Bone marrow (tissue), 2 donors: ENCODE measurements at places on chromosomes 2 and 18.

DNA sequence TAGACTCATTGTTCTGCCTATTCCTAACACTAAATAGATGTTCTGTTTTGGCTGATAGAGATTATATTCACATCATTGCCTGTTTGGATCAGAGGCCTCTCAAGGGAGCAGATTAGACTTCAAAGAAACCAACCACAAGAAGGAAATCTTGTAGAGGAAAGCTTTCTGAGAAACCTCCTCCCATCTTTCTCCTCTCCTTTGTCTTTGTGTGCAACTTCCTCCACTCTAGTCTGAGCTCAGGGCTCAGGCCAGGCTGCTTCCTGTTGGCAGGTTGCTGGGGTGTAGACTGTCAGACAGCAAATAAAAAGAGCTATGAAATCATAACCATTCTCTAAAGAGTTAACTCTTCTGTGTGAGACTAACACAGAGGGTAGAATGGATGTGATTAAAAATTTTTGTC lies 113.0 kb downstream of the TGFA start:
- no peak for DNase-seq

DNA sequence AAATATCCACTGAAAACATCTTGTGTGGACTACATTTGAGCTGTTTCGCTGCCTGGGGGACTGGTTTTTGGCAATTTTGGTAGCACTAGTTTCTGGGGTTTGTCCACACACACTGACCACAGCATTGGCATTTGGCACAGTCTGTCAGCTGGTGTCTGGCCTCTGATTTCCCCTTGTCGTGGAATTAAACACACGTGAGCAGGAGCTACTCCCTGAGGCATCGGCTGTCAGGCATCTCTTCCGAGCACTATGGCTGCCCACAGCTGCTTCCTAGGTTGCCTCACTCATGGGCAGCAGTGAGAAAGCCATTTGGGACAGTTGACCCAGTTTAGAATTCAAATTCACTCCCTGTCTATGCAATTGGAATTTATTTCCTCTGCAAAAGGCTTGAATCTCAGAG lies 46.8 kb upstream of the FZD5 start:
- DNase-seq: no peak

DNA sequence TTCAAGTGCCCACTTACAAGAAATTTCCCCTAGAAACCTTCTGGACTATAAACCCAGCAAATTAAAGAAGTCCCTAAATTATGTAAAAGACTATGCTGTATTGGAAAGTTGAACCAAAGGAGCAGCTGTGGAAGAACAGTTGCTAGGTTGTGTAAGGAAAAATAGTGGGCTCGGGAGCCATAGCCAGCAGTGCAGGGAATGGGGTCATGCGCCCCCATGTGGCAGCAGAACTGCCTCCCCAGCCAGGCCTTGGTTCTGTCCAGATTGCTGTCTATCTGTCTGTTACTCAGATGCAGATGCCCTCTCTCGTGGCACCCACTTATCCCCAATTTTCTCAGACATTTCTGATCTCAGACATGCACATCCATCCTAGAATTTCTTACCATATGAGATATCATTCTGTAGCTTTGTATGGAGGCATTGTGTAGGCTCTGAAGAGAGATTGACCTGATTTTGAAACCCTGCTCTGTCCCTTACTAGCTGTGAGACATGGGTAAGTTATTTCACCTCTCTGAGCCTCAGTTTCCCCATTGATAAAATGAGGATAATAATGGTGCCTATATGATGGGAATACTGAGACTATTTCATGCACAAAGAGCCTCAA lies 258.3 kb downstream of the SS18 start:
- DNase-seq: no peak

- DNase-seq: no peak
Measured at GRCh38 chr2:44271296-44271695, 4.0 kb upstream of the SLC3A1 start.

- DNase-seq: no peak
Measured at GRCh38 chr2:216029416-216030129, 16.2 kb upstream of the MREG start.

DNA sequence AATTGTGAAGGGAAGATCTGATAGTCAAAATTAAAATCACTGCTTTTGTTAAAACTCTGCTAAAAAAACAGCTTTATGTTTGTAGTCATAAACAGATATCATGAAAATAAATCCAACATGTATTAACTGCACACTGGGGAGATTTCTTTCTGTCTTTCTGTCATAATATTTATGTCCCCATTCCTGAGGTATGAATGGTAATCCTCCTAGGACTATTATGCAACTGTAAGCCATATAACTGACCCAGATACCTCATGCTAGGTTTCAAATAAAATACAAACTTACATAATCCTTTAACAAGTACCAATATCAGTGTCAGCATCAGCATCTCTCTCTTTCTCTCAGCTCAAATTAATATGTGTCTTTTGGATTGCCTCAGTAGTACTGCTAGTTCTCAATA lies 18.2 kb downstream of the IFIH1 start:
- DNase-seq: no peak

GRCh38 chr2:176582176-176582575 lies 312.9 kb downstream of the MTX2 start:
- no peak for DNase-seq

DNA sequence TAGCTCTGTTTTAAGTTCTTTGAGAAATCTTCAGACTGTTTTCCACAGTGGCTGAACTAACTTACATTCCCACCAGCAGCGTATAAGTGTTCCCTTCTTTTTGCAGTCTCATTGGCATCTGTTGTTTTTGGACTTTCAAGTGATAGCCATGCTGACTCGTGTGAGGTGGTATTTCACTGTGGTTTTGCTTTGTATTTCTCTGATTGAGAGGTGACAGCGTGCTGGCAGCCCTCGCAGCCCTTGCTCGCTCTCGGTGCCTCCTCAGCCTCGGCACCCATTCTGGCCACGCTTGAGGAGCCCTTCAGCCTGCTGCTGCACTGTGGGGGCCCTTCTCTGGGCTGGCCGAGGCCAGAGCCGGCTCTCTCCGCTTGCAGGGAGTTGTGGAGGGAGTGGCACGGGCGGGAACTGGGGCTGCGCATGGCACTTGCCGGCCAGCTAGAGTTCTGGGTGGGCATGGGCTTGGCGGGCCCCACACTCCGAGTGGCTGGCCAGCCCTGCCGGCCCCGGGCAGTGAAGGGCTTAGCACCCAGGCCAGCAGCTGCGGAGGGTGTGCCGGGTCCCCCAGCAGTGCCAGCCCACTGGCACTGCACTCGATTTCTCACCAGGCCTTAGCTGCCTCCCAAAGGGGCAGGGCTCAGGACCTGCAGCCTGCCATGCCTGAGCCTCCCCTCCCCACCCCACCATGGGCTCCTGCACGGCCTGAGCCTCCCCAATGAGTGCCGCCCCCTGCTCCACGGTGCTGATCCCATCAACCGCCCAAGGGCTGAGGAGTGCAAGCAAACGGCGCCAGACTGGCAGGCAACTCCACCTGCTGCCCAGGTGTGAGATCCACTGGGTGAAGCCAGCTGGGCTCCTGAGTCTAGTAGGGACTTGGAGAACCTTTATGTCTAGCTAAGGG lies 151.8 kb downstream of the IRS1 start:
- no peak for DNase-seq

DNA sequence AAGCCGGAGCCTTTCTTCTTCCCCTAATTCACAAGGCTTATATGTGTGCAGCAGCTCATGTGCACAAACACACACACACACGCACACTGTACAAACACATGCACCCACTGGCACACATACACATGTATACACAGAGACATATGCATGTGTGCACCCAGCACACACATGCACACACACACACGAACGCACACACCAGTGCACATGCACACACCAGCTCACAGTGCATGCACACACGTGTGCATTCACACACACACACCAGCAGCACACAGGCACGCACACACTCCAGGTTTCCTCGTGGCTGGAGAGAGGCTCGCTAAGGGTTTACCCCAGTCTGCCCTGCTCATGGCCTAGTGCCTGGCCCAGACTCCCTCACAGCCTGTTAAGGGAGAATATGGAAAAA lies 234.0 kb downstream of the EIPR1 start:
- no peak for DNase-seq

DNA sequence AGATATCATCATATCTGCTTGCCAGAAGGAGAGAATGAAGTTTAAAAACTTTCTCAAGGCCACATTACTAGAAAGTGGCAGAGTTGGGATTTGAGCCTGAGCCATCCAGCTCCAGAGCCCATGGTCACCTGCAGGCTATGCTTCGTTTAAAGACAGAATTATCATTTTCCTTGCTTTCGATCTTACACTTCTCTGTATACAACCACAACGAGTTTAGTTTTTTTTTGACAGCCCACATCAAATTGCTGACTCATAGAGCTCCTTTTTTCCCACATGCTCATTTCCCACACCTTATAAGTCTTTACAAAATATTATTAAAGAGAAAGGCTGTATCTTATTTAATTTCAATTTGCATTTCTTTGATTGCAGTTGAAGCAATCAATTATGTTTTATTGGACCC lies 6.5 kb downstream of the PLEK start:
- DNase-seq: no peak

DNA sequence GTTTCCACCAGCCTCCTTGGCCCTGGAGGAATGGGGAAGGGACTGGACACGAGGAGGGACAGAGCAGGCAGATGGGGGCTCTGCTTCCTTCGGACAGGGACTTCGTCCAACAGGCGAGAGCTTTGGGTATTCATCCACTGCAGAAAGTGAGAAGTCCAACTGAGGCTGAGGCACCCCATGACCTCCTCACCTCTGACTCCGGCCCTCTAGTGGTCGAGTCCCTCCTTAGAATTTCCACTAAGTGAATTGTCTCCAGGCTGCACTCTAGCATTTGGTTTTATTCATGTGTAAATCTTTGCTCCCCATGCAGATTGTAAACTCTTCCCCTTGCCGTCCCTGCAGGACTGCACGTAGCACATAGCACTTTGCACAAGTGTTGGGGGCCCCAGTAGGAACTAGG lies 75.6 kb downstream of the TMEM247 start:
- DNase-seq: no peak

DNA sequence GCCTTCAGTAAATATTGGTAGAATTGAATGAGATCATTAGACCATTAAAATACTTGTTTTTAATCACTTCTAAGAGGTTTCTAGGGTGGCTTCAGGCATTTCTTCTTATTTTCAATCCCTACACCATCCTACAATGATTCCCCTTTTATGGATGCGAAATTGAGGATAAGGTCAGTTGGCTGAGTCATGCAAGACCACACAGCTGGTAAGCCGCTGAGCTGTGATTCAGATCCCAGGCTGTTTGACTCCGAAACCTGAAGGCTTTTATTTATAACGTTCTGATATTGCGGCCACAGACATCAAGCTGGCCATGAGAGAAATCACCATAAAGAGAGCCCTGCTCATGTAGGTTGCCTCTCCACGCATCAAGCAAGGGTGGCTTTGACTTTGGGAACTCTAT lies 133.4 kb downstream of the VAPA start:
- DNase-seq: no peak

DNA sequence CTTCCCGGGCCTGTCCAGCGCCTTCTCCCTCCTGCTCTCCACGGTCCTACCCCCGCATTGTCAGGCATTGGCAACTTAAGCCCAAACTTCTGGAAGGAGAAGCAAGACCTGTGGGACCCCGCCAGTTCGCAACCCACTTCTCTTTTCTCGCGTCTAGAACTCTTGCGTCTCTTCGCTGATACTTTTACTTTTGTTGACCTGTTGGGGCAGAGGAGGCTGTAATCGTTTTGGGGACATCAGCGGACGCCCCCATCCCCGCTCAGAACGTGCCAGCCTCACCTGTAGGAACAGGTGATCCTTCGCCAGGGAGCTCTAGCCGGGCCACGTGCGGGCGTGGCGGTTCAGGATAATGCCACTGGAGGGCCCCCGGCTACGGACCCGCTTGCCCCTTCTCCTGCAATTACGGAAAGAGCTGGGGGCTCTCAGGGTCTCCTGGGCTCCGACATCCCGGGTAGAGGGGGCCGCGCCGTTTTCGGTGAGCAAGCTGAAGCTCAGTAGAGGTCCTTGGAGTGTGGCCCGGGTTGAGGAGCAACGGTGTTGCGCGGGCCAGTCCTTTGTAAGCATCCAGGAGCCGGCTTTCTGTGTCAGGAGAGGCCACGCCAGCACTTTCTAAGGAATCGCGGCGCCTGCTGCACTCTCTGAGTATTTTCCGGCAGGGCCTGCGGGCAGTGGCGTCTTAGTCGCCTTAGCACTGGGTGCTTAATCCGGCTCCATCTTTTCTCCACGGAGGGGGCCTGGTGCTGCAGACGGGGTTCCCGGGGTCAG lies 1.6 kb downstream of the MTCL1 start:
- no peak for DNase-seq

DNA sequence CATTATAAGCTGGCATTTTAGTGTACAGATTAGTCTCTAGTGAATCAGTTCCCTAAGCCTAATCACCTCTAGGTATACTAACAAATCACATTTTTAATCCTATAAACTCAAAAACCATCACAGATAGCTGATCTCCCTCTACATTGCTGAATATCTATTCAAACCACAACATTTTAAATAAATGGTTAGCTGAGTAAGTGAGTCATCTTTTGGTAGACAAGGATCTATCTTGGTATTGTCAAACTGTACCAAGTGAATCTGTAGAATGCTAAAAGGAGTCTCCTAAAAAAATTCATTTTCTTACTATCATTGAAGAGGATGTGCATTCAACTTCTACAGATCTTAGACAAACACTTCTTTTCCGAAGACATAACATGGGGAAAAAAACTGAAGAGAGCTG lies 40.7 kb downstream of the INO80D start:
- no peak for DNase-seq

GRCh38 chr18:64614446-64614845 lies 465.6 kb upstream of the LINC00305 start:
- no peak for DNase-seq

DNA sequence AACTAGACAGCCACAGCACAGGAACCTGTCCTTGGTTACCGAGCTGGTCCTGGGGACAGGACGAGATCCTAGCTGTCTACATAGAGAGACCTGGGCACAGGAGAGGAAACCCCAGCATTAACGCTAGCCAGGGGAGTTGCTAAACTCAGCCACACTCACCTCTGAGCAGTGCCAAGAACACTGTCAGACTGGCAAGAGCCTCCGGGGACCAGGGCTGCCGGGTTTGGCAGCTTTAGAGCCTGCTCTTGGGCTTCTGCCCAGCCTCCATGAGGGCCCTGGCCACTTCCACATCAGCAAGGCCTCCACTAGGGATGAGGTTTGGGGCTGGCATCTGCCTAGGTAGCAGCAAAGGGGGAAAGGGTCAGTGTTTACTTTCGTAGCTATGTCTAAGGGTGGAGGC lies 6.7 kb downstream of the TMBIM1 start:
- DNase-seq: no peak

DNA sequence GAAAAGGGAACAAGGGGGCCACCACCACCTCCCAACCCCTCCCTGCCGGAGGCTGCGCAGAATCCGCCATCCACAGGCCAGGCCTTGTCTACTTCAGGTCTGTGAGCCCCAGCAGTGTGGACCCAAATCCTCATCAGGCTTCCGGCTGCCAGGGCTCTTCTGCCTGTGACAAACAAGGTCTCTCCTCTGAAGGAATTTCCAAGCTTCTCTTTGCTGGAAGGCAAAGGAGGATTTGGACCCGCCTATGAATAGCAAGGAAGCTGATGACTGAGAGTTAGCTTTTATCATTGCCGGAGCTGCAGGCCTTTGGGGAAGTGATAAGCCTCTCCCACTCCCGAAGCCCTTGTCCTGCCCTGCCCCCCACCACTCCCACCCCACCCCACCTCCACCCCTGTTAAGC lies 93.7 kb upstream of the SH3BP4 start:
- no peak for DNase-seq

GRCh38 chr2:223055836-223056235 lies 3.8 kb downstream of the KCNE4 start:
- no peak for DNase-seq
